Anterior cingulate cortex (tissue), 58 donors: ENCODE measurements at places on chromosomes 11 and 22.

GRCh38 chr11:76674517-76675400, 4.2 kb upstream of the LRRC32 start:
- DNase-seq = no peak

GRCh38 chr11:95739108-95739938, 50.3 kb downstream of the FAM76B start:
- no peak for DNase-seq

DNA sequence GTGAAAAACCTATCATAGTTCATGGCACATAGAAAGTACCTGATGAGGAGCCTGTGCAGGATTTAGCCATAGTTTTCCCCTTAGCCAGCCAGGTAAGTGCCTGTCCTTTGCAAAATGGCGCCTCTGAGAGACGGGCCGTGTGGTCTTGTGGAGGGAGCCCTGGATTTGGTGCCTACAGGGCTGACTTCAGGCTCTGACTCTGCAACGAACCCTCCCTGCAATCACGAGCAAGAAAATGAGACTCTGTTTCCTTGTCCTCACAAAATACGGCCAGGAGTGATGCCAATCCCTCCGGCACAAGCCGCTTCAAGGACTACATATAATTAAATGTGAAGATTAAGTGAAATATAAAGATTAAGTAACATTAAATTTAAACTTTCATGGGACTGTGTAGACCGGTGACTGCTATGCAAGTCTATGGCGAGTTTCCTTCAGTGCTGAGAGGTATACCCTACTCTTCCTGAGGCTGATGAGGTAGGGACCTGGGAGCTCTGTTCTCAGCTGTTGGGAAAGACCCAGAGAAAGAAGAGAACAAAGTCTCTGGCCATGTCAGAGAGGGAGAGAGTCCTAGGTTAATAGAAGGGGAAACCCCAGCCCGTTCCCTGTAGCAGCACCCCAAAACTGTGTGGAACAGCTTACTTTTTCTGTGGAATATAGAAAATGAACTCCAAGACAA, 6.1 kb upstream of the CXCR5 start:
- no peak for DNase-seq

- DNase-seq = no peak
Observed at GRCh38 chr22:39728236-39728860, 157.8 kb downstream of the CACNA1I start.

DNA sequence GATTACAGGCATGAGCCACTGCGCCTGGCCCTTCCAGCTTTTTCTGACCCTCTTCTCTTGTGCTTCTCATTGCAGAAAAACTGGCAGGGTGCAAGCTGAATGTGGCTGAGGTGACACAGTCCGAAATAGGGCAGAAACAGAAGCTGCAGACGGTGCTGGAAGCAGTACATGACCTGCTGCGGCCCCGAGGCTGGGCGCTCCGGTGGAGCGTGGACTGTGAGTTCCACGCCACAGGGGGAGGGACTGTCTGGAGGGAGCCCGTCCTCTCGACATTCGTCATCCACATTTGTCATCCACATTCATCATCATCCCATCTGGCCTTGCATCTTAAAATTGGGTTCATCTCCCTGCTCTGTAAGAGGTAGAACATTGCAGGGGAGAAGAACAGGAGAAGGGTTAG, 49.3 kb upstream of the PARVG start:
- DNase-seq = no peak

GRCh38 chr11:32561835-32562234, 21.8 kb upstream of the EIF3M start:
- no peak for DNase-seq

- DNase-seq = no peak
Observed at GRCh38 chr22:42902875-42903510, 45.9 kb upstream of the ARFGAP3 start.

DNA sequence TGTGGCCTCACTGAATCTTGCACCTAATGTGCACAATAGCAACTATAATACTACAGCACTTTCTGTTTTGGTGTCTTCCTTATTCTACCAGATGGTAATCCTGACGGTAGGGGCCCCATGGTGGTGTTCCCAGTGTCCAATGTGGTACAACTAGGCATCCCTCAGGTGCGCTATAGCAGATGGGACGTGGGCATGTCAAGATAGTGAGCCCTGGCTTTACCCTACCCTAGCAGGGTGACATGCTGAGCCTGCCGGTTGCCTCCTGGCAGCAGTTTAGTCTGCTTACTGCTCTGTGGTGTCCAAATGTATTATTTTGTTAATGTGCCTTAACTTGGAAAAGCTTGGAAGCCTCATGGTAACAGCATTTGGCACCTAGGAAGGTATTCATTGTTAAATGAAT, 19.2 kb downstream of the ACO2 start:
- DNase-seq = no peak

GRCh38 chr11:69416762-69417698, 64.4 kb upstream of the LINC01488 start:
- DNase-seq = no peak

GRCh38 chr11:45026835-45027234, 76.2 kb upstream of the TP53I11 start:
- DNase-seq = no peak

GRCh38 chr11:58503361-58503856, 4.5 kb downstream of the OR5B21 start:
- DNase-seq = no peak

DNA sequence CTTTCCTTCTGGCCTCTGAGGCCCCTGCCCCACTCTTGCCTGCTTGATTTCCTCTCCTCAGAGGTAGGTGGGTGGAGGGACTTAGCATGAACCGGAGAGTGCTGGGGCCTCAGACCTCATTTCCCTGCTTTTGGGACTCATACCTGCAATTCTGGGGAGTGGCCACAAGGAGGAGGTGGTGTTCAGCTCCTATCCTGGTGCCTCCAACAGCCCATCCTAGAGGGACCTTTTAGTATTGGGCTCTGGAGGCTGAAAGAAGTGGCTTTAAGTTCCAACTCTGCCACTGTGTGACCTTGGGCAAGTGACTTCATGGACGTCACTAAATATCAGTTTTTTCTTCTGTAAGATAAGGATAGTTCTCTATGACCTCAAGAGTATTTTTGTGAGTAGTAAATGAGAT, 98.6 kb downstream of the KIAA1671 start:
- no peak for DNase-seq

DNA sequence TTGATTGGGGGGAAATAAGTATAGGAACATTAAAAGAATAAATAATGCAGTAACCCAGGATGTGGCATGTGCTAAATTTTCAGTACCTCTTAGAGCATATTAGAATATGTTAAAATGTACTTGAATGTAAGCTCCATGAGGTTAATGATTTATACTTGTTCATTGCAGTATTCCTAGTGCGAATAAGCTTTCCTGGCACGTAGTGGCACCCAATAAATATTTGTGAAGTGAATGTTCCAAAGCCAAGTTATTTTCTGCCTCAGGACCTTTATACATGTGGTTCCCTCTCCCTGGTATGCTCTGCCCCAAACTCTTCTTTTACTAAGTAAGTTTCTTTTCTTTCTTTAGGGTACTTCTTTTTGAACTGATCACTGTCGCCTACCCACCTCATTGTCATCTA, 118.8 kb downstream of the DBX1 start:
- DNase-seq = no peak

GRCh38 chr11:127345819-127346459, 345.4 kb upstream of the KIRREL3 start:
- DNase-seq = peak; percentile 19

DNA sequence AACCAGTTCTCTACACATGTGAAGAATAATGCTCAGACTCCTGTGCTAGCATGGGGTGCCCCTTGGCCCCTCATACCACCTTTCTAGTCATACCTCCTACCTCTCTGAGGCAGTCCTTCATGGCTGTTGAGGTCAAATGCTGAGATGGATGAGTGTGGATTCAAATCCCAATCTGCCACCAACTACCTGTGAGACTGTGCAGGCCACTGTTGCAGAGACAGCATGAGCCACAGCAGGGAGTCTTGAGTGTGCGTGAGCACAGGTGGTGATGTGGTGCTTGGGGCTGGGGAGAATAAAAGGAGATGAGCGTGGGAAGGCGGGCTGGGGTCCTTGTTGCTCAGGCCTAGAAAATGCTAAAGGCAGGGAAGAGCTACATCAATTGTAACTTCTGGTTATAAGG, 218.0 kb upstream of the E2F8 start:
- DNase-seq = no peak

GRCh38 chr11:113778111-113778910, 1.3 kb upstream of the CLDN25 start:
- peak; percentile 32 for DNase-seq

DNA sequence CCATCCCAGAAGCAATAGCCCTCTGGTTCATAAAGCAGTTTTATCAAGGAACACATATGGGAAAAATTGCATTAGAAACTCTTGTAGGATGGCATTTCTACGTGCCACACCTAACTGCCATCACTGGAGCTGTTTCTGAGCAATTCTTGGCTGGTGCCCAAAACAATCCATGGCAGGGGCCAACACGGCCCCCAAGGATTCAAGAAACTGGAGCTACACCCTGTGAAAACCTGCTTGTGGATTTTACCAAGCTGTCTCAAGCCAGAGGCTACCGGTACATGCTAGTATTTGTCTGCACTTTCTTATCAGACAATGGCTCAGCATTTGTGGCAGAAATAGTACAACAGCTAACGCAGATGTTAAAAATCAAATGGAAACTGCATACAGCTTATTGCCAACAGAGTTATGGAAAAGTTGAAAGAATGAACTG, 42.4 kb upstream of the GLYAT start:
- DNase-seq = no peak

GRCh38 chr22:20834206-20834605, 24.4 kb downstream of the PI4KA start:
- no peak for DNase-seq

GRCh38 chr22:31094021-31094551, 13.0 kb downstream of the SMTN start:
- DNase-seq = no peak

DNA sequence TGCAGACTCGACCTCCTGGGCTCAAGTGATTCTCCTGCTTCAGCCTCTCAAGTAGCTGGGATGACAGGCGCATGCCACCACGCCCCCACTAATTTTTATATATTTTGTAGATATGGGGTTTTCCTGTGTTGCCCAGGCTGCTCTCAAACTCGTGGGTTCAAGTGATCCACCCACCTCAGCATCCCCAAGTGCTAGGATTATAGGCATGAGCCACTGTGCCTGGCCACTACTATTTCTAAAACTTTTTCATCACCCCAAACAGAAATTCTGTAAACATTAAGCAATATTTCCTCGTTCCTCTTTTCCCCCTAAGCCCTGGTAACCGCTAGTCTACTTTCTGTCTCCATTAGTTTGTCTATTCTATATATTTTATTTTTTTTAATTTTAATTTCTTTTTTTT, 9.0 kb upstream of the ATG16L2 start:
- DNase-seq = no peak

DNA sequence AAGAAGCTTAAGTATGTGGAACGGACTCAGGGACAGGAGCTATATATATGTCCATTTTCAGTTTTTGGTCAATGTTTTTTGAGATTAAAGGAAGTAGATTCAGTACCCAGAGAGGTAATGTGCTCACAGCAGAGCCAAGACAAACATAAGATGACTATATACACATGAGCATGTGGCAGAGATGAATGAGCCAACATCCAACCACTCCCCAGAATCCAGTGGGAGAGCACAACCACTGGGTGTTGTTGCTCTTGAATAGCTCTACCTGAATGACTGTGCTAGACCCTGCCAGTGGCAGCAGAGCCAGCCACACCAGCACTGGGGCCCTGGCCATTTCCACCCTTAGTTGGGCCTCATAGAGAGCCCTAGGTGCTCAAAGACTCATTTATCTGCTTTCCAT, 10.7 kb upstream of the SYTL2 start:
- DNase-seq = no peak

- no peak for DNase-seq
Observed at GRCh38 chr11:134244593-134244992, 8.6 kb downstream of the THYN1 start.

GRCh38 chr11:118240999-118241763, 11.0 kb downstream of the MPZL3 start:
- DNase-seq = no peak
